Activated naive CD8-positive, alpha-beta T cell treated with anti-CD3 and anti-CD28 coated beads for 36 hours (primary cell): ENCODE measurements at places on chromosomes 6 and 20. TPM values are rescaled to one million over a fixed set of nuclear protein-coding genes. Genes with fewer than 3 reads are reported as not detected.

DNA sequence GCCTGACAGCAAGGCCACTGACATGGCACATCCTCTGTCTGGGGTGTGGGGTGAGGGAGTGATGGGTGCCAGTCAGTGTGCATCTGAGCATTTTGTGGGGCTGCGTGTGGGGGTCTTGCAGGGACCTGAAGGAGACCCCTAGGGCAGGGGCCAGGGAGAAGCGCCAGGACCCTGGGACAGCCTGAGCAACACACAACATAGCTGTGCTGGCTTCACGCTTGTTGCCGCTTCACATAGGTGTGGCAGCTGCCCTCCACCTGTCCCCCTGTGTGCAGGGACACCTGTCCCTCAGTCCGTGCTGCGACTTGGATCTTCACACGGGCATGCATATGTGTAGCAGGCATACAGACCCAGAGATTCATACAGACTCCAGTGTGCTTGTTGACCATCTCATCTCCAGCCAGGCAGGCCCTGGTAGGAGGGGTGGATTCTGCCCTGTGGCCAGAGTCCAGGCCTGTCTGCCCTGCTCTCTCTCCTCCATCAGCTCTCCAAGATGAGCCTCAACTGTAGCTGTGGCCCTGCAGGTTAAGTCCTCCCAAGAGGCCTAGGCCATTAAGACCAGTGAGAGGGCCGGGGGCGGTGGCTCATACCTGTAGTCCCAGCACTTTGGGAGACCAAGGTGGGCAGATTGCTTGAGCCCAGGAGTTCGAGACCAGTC, 3.2 kb upstream of the NPBWR2 start:
- DNase-seq, result no peak

- no peak for DNase-seq
Measured at GRCh38 chr6:50935442-50935841, 116.8 kb downstream of the TFAP2B start.

DNA sequence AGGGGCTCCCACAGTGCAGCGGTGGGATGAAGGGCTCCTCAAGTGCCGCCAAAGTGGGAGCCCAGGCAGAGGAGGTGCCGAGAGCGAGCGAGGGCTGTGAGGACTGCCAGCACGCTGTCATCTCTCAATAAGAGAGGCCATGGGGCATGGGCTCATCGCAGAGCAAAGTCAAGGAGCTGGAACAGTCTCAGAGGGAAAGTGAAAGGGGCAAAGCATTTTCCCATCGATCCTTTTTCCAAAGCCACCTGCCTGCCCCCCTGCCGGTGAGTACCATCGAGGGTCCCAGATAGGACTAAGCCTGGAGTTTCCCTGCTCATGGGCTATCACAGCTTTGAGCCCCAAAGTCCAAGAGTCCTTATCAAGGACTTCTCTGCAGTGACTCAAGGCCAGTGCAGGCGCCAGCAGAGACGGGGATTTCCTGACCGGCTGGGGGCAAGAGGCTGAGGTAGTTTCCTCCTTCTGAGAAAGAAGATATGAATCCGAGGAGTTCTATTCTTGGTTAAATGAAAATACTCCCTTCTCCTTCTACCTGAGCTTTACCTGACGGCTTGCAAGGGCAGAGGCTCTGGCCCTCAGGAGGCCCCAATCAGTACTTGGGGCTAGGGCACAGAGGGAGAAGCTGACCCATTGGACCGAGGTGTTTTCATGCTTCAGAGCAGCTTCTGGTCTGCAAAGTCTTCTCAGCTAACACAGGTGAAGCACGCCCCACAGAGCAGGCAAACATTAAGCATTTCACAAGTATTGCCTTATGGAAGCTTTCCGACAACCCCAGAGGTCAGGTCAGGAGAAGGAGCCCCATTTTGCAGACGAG, 22.6 kb downstream of the ETV7 start:
- DNase-seq, result no peak

- no peak for DNase-seq
Measured at GRCh38 chr20:4797275-4797674, 75.6 kb downstream of the PRND start.

- DNase-seq, result no peak
Measured at GRCh38 chr6:163814494-163815364, 400.2 kb downstream of the QKI start.

DNA sequence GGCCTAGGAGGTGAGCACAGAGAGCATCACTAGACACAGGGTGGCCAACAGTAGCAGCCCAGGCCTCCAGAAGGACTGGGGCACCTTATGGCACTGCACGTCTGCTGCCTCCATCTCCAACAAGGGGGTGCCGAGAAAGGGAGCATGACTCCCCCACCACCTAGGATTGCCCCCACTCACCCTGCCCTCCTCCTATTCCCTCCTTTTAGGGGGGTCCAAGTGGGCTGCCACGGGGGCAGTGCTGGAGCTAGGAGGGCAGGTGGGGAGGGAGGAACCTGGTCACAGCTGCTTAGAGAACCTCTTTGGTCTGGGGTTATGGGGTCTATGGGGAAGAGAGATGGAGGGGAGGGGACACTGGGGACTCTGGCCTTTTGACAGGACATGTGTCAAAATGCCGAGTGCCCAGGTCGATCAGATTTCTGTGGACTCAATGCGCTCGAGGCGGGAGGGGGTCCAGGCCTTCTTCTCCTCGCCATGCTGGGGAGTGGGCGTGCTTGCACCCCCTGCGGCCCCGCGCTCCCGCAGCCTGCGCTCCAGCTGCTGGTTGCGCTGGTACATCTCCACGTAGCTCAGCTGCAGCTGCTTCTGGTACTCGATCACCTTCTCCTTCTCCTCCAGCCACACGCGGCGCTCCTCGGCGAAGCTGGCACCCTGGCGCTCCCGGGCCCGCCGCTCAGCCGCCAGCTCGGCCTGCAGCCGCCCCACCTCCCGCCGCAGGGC, 4.5 kb upstream of the FASTKD5 start:
- DNase-seq, result no peak

- no peak for DNase-seq
Measured at GRCh38 chr6:125255201-125255600, 46.6 kb downstream of the HDDC2 start.

GRCh38 chr20:10954137-10954840, 280.5 kb upstream of the JAG1 start:
- DNase-seq, result no peak

DNA sequence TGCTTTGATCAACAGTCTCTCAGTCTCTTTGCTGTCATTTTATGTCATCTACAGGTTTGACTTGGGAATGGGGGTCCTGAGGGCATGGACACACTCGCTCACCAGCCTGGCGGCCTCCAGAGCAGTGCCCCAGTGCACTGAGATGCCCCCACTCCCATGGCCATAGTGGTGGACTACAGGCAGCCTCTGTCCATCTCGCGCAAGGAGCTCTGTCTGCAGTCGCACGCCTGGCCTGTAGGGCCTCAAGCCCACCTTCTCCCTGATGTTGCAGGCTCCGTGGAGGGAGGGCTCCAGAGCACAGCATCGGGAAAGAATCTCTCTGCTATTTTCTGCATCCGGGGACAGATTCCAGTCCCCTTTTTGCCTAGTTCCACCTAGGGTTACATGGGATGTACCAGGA, 22.6 kb downstream of the DDO start:
- DNase-seq, result no peak

SAMD3 gene
- total RNA-seq, result 3.3 TPM

DDX43 gene
- 0.44 TPM for total RNA-seq
